ENCODE measurements at places on chromosomes 11 and 22.

GRCh38 chr22:28125799-28126198, 206.7 kb upstream of the PITPNB start:
- no peak for DNase-seq

DNA sequence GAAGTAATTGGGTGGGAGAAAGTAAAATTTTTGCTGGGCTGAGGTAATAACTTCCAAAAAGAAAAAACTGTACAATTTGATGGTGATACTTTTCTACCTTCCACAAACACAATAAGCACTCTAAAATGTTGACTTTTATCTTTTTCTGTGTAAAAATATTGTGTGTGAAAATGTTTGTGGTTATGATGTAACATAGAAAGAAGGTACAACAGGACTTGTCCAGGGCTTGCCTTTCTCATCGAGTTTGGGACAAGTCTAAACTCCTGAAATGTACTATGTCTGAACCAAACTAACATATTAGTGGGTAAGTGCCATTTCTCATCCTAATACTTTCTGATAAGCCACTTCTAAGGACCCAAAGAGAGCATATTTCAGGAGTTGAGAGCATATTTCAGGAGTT, 174.2 kb upstream of the PDGFD start:
- DNase-seq: no peak

DNA sequence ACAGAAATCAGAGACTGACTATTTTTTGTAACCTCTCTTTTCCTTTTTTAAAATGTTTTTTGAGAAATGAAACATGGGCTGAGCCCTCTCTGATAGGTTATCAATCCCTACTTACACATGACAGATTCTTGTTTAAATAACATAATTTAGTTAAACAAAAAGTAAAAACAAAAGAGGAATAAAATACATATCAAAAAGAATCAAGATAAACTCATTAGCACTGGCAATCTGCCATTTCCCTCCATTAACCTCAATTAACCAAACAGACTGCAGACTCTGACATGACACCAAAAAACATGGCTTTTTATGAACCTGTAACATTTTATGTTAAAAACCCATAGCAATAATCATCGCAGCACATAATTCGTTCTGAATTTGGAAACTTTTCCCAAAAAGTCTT, 284.4 kb upstream of the MTNR1B start:
- DNase-seq: no peak

DNA sequence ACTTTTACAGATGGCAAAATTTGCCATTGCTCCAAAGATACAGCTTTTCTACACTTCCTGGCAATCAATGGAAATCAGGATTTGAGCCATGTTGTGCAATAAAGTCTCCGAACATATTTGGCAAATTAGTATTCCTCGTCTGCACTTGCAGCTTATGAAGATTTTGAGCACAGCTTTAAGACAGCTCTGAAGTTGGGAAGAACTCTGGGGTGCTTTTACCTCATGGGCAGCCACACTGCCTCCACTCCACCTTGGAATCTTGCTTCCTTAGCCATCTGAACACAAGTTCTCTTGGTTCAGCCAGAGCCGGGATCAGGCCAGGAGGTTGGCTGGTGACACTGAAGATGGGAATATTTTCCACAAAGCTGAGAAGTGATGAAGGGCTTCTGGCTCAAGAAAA, 191.2 kb downstream of the CWF19L2 start:
- no peak for DNase-seq

- no peak for DNase-seq
Observed at GRCh38 chr22:33149611-33150010, 91.4 kb upstream of the SYN3 start.

- DNase-seq: no peak
Observed at GRCh38 chr22:23305922-23306374, 125.6 kb downstream of the BCR start.

DNA sequence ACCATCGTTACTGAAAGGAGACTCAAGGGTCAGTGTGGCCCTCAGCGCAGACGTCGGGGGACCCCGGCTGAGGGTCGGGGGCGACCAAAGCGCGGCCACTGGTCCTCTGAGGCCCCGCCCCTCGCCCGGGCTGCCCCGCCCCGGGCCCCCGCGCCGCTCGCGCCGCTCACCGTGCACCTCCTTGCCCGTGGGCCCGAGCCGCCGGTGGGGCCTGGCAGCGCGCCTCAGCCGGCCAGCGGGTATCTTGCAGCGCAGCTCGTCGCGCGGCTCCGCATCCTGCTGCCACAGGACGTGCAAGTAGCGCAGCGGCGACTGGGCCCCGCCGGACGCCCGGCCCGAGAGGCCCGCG, 419 bp downstream of the ANKRD54 start:
- DNase-seq: peak; percentile 36

DNA sequence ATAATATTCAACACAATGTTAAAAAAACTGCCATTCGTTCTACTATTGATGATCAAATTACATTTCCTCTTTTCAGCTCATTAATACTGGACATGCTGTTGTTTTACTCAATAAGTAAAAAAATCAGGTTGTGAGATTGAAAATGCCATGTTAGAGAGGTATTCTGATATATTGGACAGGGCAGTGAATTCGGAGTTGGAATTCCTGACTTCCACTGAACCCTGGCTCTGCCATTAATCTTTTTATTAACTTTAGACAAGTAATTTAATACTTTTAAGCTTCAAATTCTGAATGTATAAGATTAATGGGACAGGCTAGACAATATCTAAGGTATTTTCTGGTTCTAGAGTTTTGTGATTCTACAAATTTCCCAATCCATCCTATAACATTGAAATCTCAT, 12.2 kb upstream of the NOX4 start:
- DNase-seq: no peak

- no peak for DNase-seq
Observed at GRCh38 chr11:132237781-132238180, 867.4 kb downstream of the NTM start.

DNA sequence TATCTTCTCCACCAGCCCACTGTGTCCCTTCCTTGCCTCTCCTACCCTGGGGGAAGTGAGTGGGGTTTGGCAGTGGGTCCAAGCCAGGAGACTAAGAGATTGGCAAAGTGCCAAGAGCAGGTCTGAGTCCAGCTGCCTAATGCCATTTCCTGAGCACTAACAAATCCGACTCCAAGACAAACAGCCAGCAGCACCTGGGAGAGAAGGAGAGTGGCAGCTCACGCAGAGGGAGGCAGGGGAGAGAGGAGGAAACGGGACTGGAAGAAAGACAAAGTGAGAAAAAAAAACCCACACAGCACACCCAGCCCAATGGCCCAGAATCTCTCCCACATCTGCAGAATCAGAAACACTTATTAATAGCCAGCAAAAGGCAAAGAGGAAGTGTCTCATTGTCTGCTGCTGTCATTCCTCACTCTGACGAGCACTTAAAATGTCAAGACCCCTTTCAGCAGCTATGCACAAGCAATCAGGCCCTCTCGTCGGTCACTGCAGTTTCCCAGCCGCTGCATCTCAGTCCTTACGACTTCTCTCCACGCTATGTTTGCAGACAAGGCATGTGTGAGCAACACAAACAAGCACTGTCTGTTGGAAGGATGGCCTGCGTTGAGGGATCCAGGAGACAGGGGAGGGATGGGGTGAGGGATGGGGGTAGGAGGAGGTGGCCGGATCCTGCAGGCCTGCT, 558.4 kb upstream of the CADM1 start:
- DNase-seq: no peak

- no peak for DNase-seq
Observed at GRCh38 chr11:114174712-114175495, 115.4 kb downstream of the ZBTB16 start.

- no peak for DNase-seq
Observed at GRCh38 chr22:25366876-25367466, 147.5 kb downstream of the CRYBB2 start.

DNA sequence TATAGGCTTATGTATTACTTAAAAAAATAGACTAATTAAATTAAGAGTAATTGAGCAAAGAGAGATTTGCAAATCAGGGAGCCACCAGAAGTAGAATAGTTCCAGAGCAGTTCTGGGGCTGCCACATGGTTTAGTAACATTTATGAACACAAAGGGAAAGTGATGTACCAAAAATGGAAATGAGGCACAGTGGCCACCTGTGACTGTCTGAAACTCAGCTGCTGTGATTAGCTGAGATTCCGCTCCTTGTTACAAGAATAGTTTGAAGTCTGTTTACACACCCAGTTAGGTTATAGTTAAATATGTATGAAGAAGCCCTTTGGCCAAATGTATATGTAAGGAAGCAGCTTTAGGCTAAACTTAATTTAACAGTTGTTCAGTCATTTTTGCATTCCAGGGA, 901.5 kb upstream of the CHORDC1 start:
- DNase-seq: no peak

GRCh38 chr11:19660076-19660475, 52.6 kb upstream of the NAV2 start:
- no peak for DNase-seq

- DNase-seq: no peak
Observed at GRCh38 chr11:43736502-43737200, 56.1 kb downstream of the HSD17B12 start.

DNA sequence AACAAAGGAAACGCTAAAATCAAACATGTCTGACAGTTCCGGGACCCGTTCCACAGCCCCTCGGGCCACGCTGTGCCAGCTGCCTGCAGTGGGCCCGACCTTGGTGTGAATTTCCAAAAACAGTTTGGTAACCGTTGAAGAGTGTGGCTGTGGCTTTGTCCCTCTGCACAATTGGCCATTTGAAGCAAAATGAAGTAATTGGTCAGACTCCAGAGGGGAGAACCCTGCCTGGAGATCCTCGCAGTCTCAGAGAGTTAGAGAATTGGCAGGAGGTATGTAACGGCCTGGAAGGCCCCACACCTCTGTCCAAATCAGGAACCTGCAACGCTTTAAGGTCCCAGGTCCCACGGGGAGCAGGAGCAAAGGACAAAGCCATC, 26.3 kb downstream of the TRMU start:
- DNase-seq: no peak

DNA sequence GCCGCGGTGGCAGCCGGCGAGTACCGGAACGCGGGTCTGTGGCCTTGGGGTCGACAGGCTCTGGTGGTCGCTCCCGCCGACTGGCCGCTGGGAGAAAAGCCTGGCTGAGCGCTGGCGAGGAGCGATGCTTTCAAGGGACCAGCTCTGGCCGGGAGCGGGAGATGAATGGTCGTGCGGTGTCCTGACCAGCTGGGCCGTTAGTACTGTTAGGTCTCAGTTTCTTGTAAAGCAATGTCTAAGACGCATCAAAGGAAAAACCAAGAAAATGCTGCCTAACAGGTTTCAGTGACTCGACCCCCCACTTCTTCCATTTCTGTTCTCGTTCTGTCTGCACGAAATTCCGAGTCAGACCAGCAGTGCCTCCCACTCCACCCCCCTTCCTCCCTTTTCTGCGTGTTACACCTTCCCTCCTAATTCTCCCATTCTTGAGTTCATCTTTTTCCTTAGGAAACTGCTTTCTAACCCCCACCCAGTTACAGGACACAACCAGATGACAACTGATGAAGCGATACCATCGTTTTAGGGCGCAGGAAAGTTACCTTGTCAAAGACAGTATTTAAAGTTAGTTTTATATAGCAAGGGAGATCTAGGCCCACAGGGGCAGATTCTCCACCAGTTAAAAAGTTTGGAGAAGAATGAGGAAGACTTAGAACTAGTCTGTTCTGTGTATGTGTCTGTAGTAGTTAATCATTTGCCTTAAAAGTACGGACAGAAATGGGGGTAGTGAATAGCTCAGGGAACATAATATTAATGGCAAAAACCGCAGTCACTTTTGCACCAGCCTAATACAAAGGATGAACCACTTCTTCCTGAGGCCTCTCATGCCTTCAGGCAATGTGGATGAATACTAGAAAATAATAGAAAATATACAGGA, 1.0 kb downstream of the CUL5 start:
- DNase-seq: no peak

- no peak for DNase-seq
Observed at GRCh38 chr22:44091021-44091721, 67.1 kb downstream of the PARVB start.

DNA sequence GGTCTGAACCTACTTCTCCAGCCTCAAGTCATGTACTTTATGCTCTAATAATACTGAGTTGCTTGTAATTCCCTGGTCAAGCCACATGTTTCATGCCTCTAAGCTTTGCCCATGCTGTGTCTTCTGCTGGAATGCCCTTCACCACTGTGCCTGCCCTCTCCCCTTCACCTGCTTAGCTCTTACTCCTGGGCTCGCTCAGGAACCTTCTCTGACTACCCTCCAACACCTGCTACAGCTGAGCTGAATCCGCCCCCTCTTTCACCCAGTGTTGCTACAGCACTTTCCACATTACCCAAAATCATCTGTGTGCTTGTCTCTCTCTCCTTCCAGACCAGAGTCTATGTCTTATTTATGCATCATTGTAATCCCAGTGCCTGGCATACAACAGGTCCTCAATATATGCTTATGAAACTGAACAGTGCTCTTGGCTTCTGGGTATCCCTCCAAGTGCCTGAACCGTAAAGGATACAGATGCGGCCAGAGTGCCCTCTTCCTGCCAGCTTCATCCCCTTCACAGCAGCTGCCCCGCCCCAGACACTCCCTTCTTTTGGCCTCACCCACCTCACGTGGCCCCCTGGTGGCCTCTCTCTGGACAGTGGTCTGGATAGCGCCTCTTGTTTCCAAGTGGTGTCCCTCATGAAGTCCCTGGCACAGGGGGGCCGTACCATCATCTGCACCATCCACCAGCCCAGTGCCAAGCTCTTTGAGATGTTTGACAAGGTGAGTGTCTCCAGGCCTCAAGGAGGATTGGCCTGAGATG, 7.1 kb downstream of the ABCG4 start:
- no peak for DNase-seq

DNA sequence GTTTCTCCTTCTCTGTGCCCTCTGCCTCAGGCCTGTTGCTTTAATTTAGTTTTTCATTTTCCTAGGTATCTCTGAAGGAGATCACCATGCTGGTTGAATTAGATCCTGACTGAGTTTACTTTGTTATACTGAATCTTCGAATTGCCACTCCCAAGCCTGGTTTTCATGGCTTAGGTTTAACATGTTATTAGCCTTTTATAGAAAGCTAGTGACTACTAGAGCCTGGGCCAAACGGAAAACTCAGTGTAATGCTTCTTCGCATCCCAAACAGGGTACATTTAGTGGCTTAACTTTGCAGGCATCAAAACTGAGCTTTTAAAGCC, 3.6 kb downstream of the CRKL start:
- DNase-seq: no peak

- no peak for DNase-seq
Observed at GRCh38 chr11:19814421-19814820, 101.8 kb downstream of the NAV2 start.

GRCh38 chr11:96841792-96842191, 452.0 kb downstream of the JRKL start:
- no peak for DNase-seq

- no peak for DNase-seq
Observed at GRCh38 chr22:36966851-36967540, 52.3 kb downstream of the TST start.

DNA sequence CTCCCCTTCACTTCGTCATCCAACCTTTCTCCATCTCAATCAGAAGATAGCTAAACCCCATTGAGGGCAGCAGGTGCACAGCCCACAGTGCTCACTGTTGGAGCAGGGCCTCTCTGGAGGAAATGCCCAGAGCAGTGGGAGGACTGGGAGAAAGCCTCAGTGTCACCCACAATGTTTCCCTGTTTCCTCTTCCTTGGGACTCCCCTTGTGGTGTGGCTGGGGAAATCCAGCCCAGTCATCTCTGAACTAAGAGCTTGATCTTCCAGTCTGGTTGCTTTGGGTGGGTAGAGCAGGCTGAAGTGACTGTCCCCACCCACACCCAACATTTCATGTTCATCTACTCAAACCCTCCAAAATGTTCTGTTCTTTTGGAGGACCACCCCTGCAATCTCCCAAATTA, 29.8 kb upstream of the EED start:
- no peak for DNase-seq

- DNase-seq: no peak
Observed at GRCh38 chr22:39253435-39254070, 8.8 kb upstream of the PDGFB start.

GRCh38 chr11:126701520-126701897, 299.1 kb downstream of the KIRREL3 start:
- DNase-seq: no peak

Measured in stimulated activated CD4-positive, alpha-beta T cell treated with anti-CD3 and anti-CD28 coated beads, Interleukin-15, amount 100 ng/mL, for 1 hour (primary cell).